T47D (cell line): ENCODE measurements at places on chromosomes 6 and 20.

DNA sequence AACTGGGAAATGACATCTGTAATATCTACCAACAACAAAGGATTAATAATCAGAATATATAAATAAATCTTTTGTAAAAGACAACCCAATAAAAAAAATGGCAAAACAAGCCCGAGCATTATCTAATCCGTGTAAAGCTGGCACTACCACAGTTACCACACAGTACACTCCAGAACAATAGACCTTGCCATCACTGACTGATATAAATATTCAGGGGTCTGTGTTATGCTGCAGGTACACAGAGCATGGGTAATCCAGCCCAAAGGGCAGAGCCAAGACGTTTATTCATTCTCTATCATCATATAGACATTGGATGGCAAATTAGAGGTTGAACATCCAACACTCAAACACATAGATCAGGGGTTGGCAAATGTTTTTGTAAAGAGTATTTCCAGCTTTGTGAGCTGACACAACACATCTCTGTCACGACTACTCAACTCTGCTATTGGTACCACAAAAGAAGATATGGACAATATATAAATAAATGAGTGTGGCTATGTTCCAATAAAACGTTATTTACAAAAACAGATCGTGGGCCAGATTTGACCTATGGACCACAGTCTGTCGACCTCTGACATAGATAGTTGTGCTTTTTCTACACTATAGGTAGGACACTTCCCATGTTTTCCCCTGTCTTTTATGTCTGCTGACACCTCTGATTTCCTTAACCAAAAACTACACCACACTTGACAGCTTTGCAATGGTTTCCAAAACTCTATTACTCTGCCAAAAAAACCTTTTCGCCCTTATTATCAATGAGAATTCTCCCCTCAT lies 4.5 kb downstream of the NCOA6 start:
- DNase-seq, result no peak

DNA sequence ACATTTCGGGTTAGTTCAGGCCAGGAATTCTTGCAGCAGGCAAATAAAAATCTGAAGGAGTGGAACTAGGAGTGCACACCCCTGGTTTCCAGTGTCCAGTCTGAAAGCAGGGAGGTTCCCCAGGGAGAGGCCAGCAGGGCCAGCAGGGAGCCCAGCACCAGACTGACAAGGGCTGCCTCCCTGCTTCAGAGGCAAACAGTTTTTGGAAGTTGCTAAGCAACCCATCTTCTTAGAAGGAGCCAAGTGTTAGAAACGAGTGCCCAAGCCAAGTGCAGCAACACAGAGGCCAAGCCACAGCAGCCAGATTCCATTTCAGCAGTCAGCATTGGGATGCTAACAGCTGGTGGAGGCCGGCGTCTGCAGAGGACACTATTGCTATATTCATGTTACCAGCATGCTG lies 179.1 kb downstream of the SYNDIG1 start:
- DNase-seq, result no peak

- DNase-seq, result no peak
These were observed 47.8 kb upstream of the FLRT3 start for GRCh38 chr20:14385176-14385740.

GRCh38 chr20:44400671-44400969 lies 45.1 kb downstream of the HNF4A start:
- DNase-seq, result no peak

GRCh38 chr6:3381233-3381921 lies 75.5 kb downstream of the SLC22A23 start:
- no peak for DNase-seq
